ENCODE measurements at places on chromosomes 16 and 17. TPM values are rescaled to one million over a fixed set of nuclear protein-coding genes. Genes with fewer than 3 reads are reported as not detected.

DNA sequence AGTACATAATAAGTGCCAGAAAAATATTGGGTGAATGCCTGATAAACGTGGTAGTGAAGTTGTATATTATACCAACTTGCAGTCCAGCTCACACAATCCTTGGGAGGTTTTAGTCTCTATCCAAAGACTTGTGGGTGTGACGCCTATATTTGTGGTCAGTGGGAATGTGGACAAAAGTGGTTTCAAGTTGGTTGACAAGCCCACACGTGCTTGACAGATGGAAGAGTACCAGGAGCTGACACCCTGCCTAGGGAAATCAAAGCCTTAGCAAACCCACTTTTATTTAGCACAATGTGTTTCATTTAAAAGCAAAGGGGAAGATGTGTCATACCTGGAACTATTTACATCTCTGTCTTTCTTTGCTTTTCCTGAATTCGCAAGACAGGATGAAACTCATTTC lies 79.0 kb downstream of the CA10 start:
- no peak for DNase-seq
- H3K27ac ChIP-seq: no peak overlapping the region
- H3K27me3 ChIP-seq: no peaks in the 10 kb centered on the region
- H3K36me3 ChIP-seq: peaks cover 4% of the 10 kb centered on the region
- H3K4me3 ChIP-seq: no peak overlapping the region

DNA sequence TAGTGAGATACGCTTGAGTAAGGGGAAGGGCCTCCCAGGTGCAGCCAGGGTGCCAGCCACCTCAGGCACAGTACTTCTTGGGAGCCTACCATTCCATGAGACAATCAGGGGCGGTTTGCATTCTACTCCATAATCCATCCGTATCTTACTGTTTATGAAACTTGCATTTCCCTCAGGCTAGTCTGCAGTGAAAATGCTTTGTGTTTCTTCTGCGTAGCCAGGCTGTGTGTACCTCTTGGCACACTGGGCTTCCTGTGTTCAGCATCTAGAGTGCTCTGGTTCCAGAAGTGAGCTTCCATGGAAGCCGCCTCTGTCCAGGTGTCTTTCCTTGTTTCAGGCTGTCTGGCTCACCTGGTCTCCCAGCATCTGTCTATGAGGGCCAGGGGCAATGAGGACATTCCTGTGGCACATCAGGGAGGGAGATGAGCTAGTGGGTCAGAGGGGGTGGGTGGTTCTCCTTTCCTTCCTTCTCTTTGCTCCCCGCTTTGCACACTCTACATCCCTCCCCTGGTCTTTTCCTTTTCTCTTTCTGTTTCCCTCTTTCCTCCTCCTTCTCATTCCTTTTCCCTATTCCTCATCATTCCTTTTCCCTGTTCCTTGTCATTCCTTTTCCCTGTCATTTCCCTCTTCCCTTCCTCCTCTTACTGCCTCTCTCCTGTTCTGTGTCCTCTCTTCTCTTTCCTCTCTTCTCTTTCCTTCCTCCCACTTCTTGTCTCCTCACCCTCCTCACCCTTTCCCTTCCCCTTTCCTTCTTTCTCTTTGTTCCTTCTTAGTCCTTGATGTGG lies 386.5 kb downstream of the CPPED1 start:
- no peak overlapping the region for H3K27ac ChIP-seq
- peaks cover 2% of the 10 kb centered on the region for H3K27me3 ChIP-seq
- H3K36me3 ChIP-seq: peaks cover 7% of the 10 kb centered on the region
- no peak for DNase-seq
- peaks cover 8% of the 10 kb centered on the region for H3K4me1 ChIP-seq
- H3K4me3 ChIP-seq: no peak overlapping the region

- H3K27me3 ChIP-seq: peaks cover 5% of the 10 kb centered on the region
- peaks cover 7% of the 10 kb centered on the region for H3K36me3 ChIP-seq
- DNase-seq: peak; percentile 99
- peaks cover 13% of the 10 kb centered on the region for H3K4me1 ChIP-seq
- peak overlapping the region; percentile 92 for H3K27ac ChIP-seq
Measured at GRCh38 chr16:30947859-30948666, 805 bp upstream of the ORAI3 start.

Gene PRR35
- total RNA-seq: not detected

- no peak for DNase-seq
- peaks cover 51% of the 10 kb centered on the region for H3K4me1 ChIP-seq
- H3K27me3 ChIP-seq: no peaks in the 10 kb centered on the region
- H3K27ac ChIP-seq: no peak overlapping the region
- peak overlapping the region; percentile 31 for H3K4me3 ChIP-seq
Measured at GRCh38 chr17:44467108-44467507, 36.1 kb downstream of the GPATCH8 start.
